SK-N-MC (cell line): ENCODE measurements at places on chromosomes 3 and 15.

- no peak for DNase-seq
These were observed 63.4 kb upstream of the CSPG4 start for GRCh38 chr15:75776065-75776423.

- no peak for DNase-seq
These were observed 105.7 kb downstream of the LRRK1 start for GRCh38 chr15:101024706-101025500.

- no peak for DNase-seq
These were observed 163.9 kb downstream of the DCLK3 start for GRCh38 chr3:36600404-36600803.

DNA sequence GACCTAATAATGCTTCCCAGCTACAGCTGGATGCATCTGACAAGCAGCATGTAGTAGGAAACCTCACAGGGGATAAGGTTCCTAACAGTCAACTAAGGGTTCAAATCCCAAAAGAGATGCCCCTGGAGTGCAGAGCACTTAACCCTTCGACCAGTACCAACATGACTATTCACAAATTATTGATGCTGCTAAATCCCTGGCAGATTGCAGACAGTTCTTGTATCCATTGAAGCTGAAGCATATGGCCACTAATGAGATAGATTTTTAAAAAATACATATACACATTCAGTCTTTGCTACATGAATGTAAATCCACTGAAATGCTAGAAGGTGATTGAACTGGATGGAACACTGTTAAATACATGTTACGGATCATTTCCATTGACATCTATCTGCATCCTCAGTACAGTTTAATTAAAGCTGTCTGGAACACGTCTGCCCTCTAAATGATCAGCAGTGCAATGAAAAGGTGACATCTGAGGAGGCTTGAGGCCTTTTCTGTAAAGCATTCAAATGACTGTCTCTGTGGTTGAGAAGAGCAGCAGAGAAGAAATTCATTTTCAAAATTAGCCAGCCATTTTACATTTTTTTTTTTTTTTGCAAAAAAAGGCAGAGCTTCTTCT lies 19.5 kb upstream of the NANOGP8 start:
- no peak for DNase-seq
